ENCODE measurements at places on chromosomes 7 and 10. TPM values are rescaled to one million over a fixed set of nuclear protein-coding genes. Genes with fewer than 3 reads are reported as not detected.

Gene NODAL
- not detected for total RNA-seq

Gene PRKG1
- 1.2 TPM for total RNA-seq

DNA sequence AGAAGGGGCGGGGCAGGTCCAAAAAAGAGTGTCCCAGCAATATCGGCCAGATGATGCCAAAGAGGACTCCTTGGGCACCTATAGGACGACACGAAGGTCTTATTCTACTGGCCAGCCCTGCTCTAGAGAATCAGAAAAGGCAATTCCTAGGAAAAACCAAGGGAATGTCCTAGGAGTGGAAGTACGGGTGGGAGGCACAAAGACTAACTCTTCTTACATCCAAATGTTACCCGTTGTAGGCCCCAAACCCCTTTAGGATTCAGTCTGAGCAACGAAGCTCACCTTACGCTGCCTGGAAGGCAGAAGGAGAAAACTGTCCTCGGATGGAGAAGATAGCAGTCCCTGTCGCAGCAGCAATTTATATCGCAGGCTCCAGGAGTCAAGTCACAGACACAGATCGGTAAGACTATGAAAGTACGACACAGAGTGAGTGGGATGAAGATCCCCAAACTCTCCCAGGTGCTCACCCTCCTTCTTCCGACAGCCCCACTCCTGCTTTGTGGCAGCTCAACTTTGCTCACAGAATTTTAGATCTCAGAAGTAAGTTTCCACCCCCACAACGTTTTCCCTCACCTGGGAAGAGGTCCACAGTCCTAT is 558 bp downstream of the TCTN3 start:
- DNase-seq = no peak

GRCh38 chr7:151058781-151059366 is 515 bp upstream of the SLC4A2 start:
- DNase-seq = no peak

- DNase-seq = peak; percentile 56
Measured at GRCh38 chr10:73998929-73999691, 1.2 kb downstream of the VCL start.

GRCh38 chr7:15554081-15554480 is 7.7 kb downstream of the AGMO start:
- no peak for DNase-seq

DNA sequence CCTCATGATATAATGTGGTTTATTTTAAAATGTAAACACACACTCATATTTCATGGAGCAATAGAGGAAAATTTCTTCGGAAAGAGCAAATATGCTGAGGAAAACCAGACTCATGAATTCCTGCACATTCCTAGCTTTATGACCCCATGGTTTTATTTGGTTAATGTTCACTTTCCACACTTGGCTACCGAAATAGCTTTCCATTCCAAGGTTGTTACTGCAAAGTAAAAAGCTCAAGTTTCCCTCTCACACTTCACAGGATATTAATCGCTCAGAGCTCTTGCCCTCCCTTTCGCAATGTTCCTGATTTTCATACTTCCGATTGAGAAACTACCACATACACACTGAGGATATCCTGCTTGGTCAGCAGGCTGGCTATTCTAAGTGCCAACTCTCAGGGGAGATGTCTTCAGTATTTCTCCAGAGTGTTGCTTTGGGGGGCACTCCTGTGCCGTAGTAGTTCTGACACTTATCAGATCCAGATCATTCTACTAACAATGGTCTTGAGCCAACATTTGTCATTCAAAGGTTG is 77.5 kb upstream of the STEAP1B start:
- DNase-seq = peak; percentile 66

DNA sequence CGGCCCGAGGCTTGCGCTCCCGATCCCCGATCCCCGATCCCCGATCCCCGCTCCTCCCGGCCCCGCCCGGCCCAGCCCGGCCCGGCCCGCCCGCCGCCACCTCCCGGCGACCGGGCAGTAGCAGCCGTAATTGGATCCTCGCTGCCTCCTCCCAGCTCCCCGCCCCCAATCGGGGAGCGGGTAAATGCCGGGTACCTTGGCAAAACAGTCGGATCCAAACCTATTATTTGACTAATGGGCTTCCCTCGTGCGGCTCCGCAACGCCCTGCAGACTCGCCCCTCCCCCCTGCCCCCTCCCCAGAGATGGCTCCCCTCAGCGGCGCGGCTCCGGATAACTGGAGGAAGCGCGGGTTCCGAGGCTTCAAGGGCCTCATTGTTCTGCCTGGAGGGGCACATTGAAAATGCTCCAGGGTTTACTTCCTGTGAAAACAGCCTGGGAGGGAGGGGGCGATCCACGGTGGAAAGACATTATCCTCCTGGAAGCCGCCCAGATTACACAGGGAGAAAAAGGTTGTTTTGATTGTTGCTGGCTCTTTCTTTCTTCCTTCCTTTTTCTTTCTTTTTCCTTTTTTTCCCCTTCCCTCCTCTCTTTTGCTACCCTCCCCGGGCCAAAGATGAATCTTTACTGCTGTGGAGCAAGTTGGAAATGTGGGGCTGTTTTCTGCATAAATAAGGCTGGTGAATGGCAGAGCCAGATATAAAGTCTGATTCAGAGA is 94.7 kb upstream of the ZMIZ1 start:
- no peak for DNase-seq

- DNase-seq = no peak
Measured at GRCh38 chr7:128029405-128029995, 1.7 kb downstream of the LRRC4 start.

- no peak for DNase-seq
Measured at GRCh38 chr7:3754493-3755341, 453.7 kb downstream of the SDK1 start.

DNA sequence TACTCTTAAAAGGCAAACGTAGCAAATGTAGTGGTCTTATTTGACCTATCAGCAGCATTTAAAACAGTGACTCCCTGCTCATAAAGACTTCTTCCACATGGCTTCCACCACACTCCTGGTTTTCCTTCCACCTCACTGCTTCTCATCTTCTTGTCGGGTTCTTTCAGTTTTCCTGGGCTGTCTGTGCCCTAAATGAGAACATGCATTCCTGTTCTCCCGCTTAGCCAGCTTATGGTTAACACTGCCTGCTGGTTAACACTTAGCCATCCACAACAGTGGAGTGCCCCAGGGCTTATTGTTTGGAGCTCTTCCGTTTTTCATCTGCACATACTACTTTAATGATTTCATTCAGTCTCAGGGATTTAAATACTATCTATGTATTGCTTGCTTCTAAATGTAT is 34.3 kb upstream of the EXOC6 start:
- no peak for DNase-seq

Measured in left lobe of liver (tissue), 2 donors.